Caki2 (cell line): ENCODE measurements at places on chromosomes 7 and 10.

- no peak for DNase-seq
Measured at GRCh38 chr7:7810826-7811225, 92.4 kb upstream of the RPA3 start.

GRCh38 chr7:152086513-152086912, 61.0 kb downstream of the GALNT11 start:
- DNase-seq = no peak

DNA sequence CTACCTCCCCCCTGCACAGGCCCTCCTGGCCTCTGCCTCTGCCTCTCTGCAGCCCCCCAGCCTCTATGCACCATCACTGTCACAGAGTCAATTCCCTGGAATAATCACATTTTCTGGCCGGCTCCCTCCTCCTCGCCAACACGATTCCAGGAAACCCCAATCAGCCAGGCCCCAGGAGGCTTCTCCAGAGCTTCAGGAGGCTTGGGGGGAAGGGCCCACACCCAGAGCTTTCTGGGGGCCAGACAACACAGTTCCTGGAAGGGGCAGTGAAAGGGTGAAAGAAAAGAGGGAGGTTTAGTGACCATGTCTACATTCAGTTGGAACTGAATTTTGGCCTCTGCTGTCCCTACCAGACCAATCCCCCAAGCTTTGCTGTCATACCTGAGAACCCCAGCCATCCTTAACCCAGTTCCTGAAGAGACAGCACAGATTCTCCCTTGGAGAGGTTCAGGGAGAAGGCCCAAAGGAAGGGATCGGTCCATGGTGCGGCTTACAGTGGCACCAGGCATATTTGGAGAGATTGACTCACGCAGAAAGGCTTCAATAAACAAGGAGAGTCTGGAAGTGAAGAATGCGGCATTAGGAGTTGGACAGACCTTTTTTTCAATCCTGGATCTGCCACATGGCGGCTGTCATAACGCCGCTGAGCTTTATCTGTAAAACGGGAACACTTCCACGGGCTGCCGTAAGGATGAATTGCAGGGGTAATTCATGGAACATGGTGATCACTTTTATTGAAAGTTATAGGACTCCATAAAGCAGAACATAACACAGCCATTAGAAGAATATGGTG, 89.0 kb downstream of the NEURL1 start:
- DNase-seq = no peak

- no peak for DNase-seq
Measured at GRCh38 chr10:1396297-1396635, 340.1 kb downstream of the WDR37 start.

DNA sequence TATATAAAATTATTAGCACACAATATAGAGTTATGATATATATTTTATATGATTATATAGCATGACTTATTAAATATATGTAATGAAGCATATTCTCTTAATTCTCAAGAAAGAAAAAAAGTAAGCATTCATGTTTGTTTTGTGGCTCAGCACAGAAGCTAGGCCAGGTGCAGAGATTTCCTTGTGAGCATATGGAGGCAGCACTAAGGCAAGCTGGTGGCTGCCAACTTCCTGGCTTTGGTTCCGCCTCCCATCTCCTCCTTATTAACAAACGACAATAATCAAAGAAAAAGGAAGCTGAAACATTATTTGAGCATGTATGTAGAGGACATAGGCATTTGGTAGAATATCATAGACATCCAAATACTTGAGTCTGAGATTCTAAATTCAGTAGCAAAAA, 130.3 kb downstream of the ST7 start:
- no peak for DNase-seq

DNA sequence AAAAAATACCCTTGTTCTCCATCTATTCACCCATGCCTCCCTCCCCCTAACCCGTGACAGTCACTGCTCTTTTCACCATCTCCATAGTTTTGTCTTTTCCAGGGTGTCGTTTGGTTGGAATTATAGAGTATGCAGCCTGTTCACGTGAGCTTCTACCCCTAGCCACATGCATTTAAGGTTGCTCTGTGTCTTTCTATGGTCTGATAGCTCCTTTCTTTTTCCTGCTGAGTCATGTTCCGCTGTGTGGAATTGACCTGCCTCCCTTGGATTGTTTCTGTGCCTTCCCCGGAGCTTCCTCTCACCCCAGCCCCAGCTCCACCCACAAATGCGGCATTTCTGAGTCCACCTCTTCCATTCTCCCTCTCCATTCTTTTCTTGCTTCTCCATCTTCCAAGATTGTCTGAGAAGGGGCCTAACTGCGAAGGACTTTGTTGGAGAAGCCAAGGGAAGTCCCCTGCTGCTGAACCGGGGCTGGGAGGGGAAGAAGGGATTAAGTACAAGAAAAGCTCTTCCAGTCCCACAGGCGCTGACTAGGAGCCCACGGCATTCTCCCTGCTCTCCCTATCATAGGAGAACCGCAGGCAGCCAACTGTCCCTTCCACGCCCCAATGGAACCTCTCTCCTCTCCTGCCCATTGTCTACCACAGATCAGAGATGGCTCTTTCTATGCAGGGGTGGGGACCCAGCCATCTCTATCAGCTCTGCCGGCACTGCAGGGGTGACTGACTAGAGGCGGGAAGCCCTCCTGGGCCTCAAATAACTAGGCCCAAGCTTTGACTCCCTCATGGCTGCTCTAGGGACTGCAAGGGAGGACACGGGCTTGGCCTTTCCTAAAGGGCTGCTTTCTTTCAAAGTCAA, 87.5 kb upstream of the ANLN start:
- peak; percentile 94 for DNase-seq

DNA sequence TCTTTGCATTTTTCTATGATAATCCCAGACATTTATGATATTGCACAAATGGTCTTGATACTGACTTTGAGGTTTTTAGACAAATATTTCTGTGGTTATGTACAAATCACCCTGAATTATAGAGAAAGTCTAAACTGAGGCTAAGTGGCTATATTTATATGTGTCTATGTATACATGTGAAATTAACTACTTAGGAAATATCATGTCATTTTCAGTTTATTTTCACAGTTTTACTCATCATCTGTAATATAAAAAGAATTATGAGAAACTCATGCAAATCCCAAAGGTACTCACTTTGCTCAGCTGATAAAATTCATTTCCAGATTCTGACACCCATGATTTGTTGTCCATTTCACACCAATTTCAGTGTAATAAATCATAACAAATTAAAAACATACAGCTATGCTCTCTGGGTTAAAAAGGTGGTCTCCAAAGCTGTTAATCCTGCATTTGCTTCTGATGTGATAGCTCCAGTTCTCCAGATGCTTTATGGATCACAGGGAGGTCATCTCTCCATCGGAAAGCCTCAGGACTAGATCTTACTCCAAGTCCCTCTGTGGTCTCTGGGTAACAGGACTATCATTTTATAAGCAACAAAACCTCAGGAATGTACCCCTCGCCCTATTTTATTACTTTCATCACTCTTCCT, 673.9 kb downstream of the PARD3 start:
- no peak for DNase-seq

- DNase-seq = no peak
Measured at GRCh38 chr10:49170632-49171325, 17.4 kb downstream of the TMEM273 start.

GRCh38 chr10:99395750-99396445, 34.5 kb downstream of the GOT1 start:
- DNase-seq = peak; percentile 96

DNA sequence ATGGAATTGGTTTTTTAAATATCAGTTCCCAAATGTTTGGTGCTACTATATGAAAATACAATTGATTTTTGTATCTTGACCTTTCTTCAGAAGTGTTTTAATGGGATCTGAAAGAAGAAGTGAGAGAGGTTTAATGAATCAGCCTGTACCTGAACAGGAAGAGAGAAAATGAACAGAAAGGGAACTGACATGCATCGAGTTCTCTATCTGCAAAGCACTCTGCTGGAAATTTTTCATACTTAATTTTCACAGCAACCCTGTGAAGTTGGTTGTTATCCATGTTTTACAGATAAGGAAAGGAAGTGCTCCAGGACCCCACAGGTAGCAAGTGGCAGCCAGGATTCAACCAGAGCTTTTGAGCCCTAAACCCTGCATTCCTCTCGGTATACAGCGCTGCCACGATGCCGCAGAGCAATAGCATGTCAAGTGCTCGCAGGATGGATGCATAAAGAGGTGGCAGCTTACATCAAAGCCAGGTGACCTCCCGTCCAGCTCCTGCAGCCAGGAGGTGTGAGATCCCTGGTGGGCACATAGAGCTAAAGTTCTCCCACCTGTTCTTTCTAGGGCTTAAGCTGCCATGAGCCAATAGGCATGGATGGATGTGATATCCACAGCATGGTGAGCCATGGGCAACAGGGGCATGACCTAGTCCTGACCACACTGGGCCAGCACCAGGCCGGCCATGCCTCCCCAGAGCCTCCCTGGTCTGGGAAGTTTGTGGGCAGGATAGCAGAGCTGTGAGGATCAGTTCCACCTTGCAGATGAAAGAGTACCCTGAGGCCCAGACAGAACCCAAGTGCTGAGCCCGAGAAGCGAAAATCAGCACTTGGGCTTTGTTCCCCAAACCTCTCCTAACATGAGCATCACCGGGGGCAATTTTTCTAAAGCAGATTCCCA, 57.2 kb downstream of the CALML3 start:
- DNase-seq = no peak

DNA sequence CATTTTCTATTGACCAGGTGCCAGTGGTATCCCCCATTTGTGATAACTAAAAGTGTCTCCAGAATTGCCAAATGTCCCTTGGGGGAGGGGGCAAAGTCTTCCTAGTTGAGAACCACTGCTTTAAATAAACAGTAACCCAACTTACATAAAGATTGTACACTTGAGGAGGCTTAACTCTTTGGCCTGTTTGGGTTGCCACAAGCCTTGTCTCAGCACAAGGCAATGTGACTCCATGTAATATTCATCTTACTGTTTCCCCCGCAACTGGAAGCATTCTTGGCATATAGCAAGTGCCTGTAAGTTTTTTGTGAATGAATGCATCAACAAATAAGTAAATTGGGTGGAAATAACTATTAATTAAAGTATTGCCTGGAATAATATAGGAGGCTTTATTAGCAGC, 108.3 kb downstream of the ANK3 start:
- DNase-seq = peak; percentile 70

GRCh38 chr7:76383089-76383944, 24.5 kb upstream of the YWHAG start:
- DNase-seq = no peak

- DNase-seq = no peak
Measured at GRCh38 chr7:42453931-42454361, 216.9 kb upstream of the GLI3 start.

GRCh38 chr10:101466016-101466912, 112.3 kb downstream of the BTRC start:
- DNase-seq = no peak

DNA sequence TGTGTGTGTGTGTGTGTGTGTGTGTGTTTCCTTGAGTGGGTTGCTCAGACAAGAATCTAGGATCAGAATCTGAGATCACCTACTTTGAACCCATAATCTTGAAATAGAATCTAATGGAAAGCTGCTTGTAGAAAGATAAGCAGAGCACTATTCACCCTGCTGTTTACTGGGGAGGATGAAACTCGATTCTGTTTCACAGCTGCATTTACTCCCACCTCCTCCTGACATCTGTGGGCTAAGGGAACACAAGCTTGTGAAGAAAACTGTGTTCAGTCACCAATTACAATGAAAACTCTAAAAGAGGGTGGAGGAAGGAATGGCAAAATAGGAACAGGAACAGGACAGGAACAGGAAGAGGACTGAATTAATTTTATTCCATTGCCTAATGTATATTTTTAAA, 269.5 kb downstream of the TSPAN12 start:
- no peak for DNase-seq

DNA sequence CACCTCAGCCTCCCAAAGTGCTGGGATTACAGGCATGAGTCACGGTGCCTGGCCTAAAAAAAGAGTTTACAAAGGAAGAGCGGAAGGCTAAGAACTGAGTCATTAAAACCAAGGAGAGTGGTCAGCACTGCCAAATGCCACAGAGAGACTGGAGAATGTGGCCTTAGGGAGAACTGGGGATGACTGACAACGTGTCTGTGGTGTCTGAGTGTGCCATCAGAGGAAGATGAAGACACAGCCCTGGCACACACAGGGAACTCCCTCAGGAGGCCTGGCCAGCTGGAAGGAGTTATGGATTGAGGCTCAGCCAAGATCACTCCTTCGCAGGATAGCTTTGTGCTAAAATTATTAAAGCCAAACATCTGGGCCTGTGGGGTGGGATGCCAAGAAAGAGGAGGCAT, 3.9 kb upstream of the INA start:
- peak; percentile 85 for DNase-seq

- peak; percentile 86 for DNase-seq
Measured at GRCh38 chr7:47771336-47771989, 176.8 kb downstream of the PKD1L1 start.

DNA sequence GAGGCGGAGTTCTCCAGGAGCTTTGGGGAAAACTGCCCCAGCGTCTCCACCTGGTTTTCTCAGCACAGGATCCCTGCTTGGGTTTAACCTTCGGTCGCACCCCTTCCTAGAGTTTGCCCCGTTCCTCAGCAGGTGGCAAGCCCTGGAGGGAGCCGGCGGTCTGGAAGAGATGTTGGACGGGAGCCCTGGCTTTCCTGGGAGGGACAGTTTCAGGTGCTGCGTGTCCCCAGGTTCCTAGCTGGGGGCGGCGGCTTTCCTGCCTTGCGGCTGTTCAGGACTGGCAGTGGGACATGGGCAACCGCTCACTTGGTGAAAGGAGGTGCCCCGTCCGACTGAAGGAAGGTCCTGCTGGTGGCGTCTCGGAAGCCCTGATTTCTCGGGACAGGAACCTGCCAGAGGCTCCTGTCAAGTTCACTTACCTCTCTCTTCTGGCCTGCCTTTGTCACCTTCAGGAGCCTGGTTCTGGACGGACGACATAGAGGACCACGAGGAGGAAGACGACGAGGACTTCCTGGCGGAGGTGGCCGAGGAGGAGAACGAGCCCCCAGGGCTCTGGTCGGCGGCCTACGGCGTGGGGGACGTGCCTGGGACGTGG, 14.8 kb downstream of the ZNF316 start:
- DNase-seq = no peak

DNA sequence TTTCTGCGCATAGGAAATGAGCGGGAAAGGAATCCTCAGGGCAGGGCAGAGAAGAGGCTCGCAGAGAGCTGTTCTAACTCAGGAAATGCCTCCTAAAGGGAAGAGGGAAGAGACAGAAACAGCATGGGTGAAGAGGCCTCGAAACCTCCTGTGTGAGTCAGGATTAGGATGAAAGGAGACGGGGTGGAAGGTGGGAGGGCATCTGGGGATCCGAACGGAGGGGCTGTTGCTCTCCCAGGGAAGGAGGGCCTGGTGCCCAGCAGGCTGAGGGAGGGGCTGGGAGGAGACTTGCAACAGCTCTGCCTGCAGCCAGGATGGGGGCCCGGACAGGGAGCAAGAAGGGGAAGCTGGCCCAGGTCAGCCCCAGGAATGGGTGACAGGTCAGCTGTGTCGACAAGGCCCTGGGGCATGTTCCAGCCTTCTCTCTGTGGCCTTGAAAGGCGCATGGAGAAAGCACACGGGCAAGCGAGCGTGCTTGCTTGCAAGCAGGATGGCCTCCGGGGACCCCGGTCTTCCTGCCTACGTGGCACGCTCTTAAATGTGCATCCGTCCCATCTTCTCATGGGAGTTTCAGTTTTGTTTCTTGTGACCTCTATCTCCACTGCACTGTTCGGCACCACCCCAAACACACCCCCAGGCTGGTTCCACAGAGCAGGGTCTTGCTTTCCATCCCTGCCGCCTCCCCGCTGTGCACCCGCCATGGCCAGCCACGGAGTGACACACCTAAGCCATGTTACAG, 63.5 kb downstream of the HIPK2 start:
- no peak for DNase-seq

- no peak for DNase-seq
Measured at GRCh38 chr10:127550861-127551260, 1.8 kb downstream of the NPS start.
